Caki2 (cell line): ENCODE measurements at places on chromosomes 12 and 14.

GRCh38 chr12:3381059-3382047 is 109.7 kb upstream of the PRMT8 start:
- DNase-seq = no peak

DNA sequence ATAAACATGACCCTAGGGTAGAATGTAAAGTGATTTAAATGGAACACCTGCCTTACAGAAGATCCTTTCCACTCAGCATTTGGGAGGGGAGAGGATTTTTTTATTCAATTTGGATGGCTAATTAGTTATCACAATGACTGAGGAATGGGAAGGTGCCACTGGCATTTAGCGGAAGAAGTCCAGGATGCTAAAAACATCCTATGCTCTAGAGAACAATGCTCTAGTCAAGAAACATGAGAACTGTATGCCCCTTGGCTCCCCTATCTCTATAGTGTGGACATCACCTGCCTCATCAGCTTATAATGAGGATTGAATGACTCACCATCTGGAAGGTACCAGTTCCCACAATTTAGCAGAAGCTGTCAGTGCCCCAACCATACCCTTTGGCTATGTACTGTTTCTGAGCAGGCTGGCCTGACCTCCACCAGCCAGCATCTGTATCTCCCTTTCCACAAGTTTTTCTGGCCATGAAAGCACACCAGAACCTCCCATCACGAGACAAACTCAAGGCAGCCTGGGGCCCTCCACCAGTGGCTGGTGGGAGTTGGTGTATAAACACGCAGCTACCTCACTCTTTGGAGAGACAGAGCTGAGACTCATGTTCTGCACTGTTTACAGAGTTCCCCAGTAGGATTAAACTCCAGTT is 109.7 kb upstream of the VASH1 start:
- no peak for DNase-seq

GRCh38 chr12:131171029-131171428 is 217.3 kb downstream of the ADGRD1 start:
- DNase-seq = no peak

- DNase-seq = no peak
Measured at GRCh38 chr12:131056626-131057025, 102.9 kb downstream of the ADGRD1 start.

DNA sequence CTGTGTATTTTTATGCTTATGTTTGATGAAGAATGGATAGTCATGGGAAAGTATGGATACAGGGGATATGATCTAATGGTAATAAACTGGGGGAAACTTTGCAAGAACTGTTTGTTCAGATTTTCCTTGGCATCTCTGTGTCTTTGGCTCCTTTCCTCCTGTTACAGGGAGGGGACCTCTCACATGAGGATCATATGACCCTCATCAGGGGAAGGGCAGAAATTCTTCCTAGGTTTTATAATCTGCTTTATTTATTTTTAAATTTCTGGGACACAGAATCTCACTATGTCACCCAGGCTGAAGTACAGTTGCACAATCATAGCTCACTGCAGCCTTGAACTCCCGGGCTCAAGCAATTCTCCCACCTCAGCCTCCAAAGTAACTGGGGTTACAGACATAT is 526.5 kb downstream of the CCER1 start:
- no peak for DNase-seq

GRCh38 chr14:70857496-70857890 is 48.2 kb upstream of the MAP3K9 start:
- DNase-seq = no peak

DNA sequence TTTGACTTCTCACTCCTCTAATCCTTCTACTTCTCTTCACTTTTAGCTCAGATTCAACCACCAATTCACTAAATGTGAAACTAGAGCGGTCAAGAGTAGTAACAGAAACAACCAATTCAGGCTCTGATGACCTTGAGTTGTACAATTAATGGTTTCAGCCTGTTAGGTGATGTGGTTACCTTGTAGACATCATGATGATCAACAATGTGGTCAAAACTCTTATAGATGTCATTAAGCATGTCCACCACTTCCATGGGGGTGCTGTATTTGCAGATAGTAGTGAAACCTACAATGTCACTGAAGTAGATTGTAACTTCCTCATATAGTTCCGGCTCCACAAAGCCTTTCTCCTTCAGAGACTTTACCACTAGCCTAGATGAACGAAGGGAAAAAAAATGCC is 54.1 kb upstream of the PLBD1 start:
- DNase-seq = no peak

GRCh38 chr14:95536671-95537070 is 1.8 kb downstream of the GLRX5 start:
- no peak for DNase-seq

GRCh38 chr14:65035049-65035448 is 48.4 kb downstream of the FNTB start:
- no peak for DNase-seq

GRCh38 chr12:117360222-117360550 is 1.2 kb downstream of the NOS1 start:
- DNase-seq = no peak

DNA sequence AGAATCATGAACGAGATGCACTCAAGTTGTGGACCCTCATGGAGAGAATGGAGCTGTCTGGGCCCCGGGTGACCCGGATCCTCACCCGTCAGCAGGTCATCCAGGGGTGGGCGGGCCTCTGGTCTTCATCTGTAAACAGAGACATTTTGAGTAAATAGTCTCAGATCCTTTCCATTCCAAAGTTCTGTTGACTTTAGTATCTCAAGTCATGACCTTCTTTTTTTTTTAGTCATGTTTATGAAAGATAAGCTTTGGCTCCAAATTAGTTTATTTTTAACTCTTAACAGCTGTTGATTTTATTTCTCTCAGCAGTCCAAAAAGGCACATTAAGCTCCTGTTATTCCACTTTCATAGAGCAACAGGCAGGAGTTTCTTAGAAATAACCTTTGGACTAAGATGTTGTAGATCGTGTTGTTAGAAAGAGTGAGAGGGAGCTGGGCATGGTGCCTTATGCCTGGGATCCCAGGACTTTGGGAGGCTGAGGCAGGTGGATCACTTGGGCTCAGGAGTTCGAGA is 48.9 kb upstream of the AMN start:
- no peak for DNase-seq

DNA sequence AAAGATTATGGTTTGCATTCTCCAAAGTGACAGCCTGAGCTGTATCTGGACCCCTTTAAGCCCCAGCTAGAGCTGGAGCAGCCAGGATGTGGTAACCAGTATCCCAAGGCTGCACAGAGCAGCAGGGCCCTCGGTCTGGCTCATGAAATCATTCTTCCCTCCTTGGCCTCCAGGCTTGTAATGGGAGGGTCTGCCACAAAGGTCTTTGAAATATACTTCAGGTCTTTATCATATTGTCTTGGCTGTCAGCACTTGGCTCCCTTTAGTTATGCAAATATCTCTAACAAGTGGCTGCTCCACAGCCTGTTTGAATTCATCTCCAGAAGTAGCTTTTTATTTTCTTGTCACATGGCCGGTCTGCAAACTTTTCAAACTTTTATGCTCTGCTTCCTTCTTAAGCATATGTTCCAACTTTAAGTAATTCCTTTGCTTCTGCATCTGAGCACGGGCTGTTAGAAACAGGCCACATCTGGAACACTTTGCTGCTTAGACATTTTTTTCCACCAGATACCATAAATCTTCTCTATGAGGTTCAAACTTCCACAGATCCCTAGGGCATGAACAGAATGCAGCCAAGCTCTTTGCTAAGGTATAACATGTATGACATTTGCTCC is 663.4 kb upstream of the MIS18BP1 start:
- DNase-seq = no peak

- no peak for DNase-seq
Measured at GRCh38 chr12:97923546-97923945, 460.9 kb downstream of the RMST start.

DNA sequence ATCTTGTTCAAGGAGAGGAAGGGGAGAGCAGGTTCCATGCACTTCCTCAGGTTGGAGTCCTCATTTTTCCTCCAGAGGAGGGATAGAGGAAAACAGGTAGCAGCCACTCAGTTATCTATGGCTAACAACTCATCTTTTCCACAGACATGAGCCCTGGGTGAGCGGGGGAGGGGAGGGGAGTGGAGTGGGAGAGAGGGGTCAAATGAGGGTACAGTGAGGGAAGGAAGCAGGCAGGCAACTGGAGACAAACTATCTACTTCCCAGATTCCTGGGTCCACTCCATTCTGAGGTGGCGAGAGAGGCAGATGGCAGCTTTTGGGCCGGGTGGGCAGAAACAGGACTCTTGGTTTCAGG is 2.6 kb upstream of the ZNF385A start:
- DNase-seq = no peak

GRCh38 chr14:55446127-55446736 is 5.8 kb upstream of the TBPL2 start:
- peak; percentile 93 for DNase-seq

- DNase-seq = peak; percentile 97
Measured at GRCh38 chr14:21510735-21511657, at the start of gene METTL3. Gene METTL3 (minus strand): TSS chr14:21511340. CDS start chr14:21511223, 117 bp downstream.

DNA sequence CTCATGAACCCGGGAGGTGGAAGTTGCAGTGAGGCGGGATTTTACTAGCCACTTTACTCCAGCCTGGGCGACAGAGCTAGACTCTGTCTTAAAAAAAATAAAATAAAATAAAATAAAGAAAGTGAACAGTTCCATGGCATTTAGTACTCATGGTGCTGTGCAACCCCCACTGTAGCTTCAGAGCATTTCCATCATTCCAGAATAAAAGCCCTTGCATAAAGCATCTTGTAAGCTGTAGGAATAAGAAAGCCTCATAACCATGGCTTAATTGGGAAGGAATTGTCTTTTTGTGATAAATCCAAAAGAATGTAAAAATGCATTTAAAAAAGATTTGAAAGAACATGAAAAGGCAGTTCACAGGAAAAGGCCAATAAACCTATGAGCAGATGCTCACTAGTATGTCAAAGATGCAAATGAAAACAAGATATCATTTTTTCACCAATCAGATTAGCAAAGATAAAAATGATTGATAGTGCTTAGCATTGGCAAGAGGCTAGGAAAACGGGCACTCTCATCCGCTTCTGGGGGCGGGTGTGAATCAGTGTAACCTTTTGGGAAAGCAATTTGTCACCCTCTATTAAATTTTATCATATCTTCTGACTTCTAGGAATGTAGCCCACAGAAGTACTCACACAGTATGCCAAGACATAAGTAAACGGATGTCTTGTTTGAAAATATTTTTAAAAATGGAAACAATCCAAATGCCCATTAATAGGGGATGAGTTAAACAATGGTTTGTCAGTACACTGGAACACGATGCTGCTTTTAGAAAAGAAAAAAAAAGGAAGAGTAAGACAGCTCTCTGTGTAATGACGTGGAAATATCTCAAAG is 46.6 kb downstream of the CFAP251 start:
- DNase-seq = no peak

DNA sequence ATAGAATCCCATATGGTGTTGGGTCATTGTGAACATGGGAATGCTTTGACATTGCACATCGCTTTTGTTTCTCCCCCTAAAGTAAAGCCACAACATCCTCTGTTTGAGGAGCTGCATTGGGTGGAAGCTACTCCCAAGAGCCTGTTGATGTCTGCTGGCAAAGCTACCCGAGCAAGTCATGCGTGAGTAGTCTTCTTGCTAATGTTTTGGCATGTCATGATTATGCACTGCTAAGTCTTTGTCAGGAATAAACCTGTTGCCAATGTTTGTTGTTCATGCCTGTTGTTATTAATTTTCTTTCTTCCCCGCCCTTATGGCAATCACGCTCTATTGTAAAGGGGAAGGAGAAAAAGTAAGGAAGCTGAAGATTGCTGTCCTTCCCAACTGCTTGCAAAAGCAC is 97.3 kb downstream of the EXOC5 start:
- no peak for DNase-seq

DNA sequence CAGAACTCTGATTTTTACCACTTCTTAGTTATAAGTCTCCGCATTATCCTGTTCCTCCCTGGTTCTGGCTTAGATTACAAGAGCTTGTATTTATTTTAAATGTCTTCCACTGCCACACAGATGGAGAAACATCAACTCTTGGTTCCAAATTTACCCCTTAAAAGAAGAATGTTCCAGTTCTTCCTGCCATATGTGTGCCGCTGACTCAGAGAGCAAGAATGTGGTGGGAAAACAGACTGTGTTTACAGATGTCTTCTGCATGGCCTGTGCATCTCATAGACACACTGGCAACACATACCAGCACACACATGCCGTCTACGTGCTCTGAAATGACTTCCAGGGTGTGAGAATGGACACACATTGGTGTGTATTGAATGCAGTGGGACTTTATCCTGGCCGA is 383.0 kb downstream of the LRIG3 start:
- no peak for DNase-seq

- DNase-seq = no peak
Measured at GRCh38 chr12:12380949-12381593, 24.2 kb downstream of the BORCS5 start.

DNA sequence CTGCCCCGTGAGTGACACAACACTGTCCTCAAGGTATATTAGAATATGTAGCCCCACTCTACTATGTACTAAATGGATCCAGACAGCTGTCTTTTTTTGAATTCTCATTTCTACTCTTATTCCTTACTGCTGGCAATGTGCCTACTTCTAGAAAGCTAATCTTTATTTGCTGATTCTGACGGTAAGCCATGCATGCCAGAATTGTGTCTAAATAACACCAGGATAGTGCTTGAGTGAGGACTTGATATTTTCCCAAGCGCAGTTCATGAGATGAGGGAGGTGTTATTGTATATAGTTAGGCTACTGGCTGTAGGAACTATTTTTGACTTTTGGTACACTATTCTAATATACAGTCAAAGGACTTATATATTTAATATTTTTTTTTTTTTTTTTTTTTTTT is 316.2 kb upstream of the NAV3 start:
- no peak for DNase-seq

- no peak for DNase-seq
Measured at GRCh38 chr12:57852620-57853500, 6.3 kb upstream of the CTDSP2 start.

GRCh38 chr14:69475194-69475818 is 9.2 kb upstream of the PLEKHD1 start:
- DNase-seq = no peak

DNA sequence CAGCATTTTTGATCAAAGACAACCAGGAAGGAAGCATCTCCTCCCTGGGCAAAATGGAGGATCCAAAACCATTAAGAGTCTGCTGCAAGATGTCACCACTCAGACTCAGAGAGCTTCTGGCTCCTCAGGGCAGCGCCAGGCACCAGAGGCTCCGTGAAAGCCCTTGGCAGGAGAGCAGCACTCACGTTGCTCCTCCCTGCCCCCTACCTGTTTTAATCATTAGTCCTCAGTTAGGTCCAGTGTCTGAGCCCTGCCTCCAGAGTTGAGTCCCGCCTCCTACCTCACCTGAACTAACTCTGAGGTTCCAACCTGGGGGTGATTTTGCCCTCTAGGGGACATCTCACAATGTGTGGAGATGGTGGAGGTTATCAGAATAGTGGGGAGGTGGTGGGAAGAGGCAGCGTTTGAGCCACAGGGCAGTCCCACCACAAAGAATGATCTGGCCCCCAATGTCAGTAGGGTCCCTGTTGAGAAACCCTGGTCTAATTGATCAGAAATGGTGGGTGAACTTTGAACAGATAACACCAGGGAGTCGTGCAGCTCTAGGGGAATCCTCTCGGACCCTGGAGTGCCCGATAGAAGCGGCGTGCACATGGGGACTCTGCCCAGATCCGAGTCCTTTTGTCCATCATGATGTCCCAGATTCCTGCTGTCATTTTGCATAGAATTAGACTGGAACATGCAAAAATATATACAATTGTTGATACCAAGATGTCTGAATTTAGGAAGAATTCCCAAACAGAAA is 156.7 kb upstream of the DIO3 start:
- no peak for DNase-seq
